Activated T-cell treated with anti-CD3 and anti-CD28 coated beads for 48 hours (primary cell): ENCODE measurements at places on chromosomes 11 and 22.

- DNase-seq, result no peak
These were observed 64.2 kb downstream of the HIPK3 start for GRCh38 chr11:33321422-33321821.

DNA sequence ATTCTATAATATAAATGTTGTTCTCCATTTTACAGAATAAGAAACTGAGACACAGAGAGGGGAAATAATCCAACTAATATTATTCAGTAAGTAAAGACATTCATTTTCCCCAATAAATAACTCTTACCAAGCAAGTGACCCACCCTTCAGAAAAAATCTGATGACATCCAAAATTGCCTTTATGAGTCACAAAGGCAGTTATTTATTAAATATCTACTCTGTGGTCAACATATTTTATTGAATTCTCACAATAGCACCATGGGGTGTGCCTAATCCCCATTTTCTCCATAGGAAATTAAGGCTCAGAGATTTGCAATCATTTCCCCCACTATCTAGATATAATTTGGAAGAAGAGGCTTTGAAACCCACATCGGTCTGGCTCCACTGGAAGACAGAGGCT is 161.5 kb upstream of the ISX start:
- no peak for DNase-seq

DNA sequence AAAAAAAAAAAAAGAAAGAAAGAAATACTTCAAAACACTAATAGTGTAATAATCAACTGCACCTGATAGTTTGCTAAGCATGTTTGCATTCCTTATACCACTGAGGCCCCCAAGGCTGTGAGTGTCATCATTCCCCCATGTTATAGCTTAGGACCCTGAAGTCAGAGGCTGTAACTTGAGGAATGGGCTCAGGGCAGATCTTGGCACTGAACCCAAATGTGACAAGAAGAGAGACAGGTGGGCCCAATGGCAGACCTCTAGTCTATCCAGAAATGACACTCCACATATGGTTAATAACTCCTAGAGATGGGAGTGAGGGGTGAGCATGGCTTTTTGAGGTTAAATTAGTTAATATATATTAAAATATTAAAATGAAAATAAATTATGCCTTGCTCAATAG is 13.2 kb downstream of the ZNF70 start:
- no peak for DNase-seq

GRCh38 chr11:70928854-70929598 is 323.4 kb downstream of the SHANK2 start:
- DNase-seq, result no peak

GRCh38 chr22:29266564-29267461 is 968 bp downstream of the RHBDD3 start:
- DNase-seq, result no peak

DNA sequence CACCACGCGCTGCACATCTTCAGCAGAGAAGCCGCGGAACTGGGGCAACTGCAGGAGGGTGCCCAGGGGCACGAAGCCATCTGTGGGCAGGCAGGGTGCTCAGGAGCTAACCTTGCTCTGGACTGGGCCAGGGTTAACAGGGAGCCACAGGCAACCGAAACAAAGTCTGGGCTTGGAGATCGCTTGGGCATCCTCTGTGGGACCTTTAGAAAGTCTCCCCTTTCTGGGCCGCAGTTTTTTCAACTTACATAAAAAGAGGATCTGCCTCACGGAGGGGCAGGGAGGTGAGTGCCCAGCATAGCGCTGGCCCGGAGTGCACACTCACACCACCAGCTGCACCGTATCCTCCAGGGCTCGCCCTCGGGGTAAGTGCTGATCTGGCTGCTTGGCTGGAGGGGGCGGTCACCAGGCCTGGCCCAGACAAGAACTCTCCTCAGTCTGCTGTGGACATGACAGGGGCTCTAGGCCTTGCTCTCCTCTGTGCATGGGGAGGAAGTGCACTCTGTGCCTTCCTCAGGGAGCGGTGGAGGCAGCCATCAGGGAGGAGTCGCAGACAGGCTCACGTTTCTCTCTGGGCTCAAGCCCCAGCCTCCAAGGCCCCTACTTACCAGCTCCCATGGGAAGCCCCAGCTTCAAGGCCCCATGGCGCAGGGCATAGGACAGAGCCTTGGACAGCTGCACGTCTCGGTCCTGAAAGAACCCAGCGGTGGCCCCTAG is 937 bp downstream of the TRPT1 start:
- DNase-seq, result no peak

GRCh38 chr11:61542024-61542461 is 33.5 kb downstream of the LRRC10B start:
- DNase-seq, result no peak
